Type B pancreatic cell (in vitro differentiated cells): ENCODE measurements at places on chromosomes 6 and 20. TPM values are rescaled to one million over a fixed set of nuclear protein-coding genes. Genes with fewer than 3 reads are reported as not detected.

PXDC1 gene
- total RNA-seq, result 23.6 and 57.2 TPM in 2 replicates

CLIC1 gene
- total RNA-seq, result 294 and 381 TPM in 2 replicates

LRRN4 gene
- 9.9 and 12.5 TPM in 2 replicates for total RNA-seq

ZKSCAN4 gene
- total RNA-seq, result 7.8 TPM in 2 replicates

SRSF3 gene
- 361 and 455 TPM in 2 replicates for total RNA-seq

HLA-DRB1 gene
- total RNA-seq, result 24.3 and 88.9 TPM in 2 replicates

USP49 gene
- 2.9 and 13.2 TPM in 2 replicates for total RNA-seq

CASP8AP2 gene
- total RNA-seq, result 19.0 and 29.5 TPM in 2 replicates

COL19A1 gene
- total RNA-seq, result 0.55 and 1.6 TPM in 2 replicates

FOXA2 gene
- 17.5 and 21.2 TPM in 2 replicates for total RNA-seq

TREML1 gene
- not detected in 2 replicates for total RNA-seq

TMEM244 gene
- total RNA-seq, result not detected in 2 replicates

- H3K4me1 ChIP-seq, result peaks cover 40% of the 10 kb centered on the region
- H3K27ac ChIP-seq, result peak overlapping the region; percentile 63
- H3K4me3 ChIP-seq, result no peak overlapping the region
- no peaks in the 10 kb centered on the region for H3K27me3 ChIP-seq
- no peak for DNase-seq
- no peaks in the 10 kb centered on the region for H3K36me3 ChIP-seq
These were observed 43.0 kb downstream of the VEGFA start for GRCh38 chr6:43812850-43813578.

- H3K4me3 ChIP-seq, result no peak overlapping the region
- DNase-seq, result no peak
- H3K36me3 ChIP-seq, result no peaks in the 10 kb centered on the region
- H3K27me3 ChIP-seq, result no peaks in the 10 kb centered on the region
- H3K27ac ChIP-seq, result no peak overlapping the region
These were observed 224.8 kb downstream of the GJA1 start for GRCh38 chr6:121660277-121660676.

- H3K4me1 ChIP-seq, result no peaks in the 10 kb centered on the region
- H3K4me3 ChIP-seq, result no peak overlapping the region
- no peak overlapping the region for H3K27ac ChIP-seq
- peaks cover 23% of the 10 kb centered on the region for H3K36me3 ChIP-seq
- no peak for DNase-seq
- no peaks in the 10 kb centered on the region for H3K27me3 ChIP-seq
These were observed 14.7 kb downstream of the PI16 start for GRCh38 chr6:36969240-36969691.

- DNase-seq, result no peak
- H3K4me1 ChIP-seq, result no peaks in the 10 kb centered on the region
- no peak overlapping the region for H3K4me3 ChIP-seq
- peaks cover 79% of the 10 kb centered on the region for H3K36me3 ChIP-seq
These were observed 14.8 kb downstream of the APMAP start for GRCh38 chr20:24977797-24978196.

DNA sequence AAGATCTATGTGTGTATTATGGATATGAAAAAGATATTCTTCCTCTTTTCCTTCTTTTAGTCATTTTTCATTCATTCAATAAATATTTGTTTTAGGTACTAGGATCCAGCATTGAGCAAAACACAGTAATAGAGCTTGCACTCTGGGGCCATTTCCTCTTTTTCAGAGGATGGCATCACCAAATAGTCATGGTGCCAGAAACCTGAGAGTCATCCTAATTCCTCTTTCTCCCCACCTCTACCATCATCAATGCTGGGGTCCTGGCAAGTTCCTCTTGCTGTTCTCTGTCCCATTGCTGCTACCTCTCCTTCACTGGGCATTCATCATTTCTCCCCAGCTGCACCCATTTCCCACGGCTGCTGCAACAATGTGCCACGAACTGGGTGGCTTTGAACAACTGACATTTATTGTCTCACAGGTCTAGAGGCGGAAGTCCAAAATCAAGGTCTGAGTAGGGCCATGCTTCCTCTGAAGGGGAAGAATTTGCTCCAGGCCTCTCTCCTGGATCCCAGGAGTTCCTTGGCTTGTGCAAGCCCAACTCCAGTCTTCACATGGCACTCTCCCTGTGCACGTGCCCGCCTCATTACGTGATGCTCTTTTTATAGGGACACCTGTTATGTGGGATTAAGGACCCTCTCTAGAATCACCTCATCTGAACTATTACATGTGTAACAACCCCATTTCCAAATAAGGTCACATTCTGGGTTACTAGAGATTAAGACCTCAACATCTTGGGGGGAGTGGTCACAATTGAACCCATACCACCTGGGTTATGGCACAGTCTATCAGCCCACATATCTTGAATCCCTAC is 9.5 kb upstream of the IGF2R start:
- no peak overlapping the region for H3K4me3 ChIP-seq
- H3K27ac ChIP-seq, result peak overlapping the region; percentile 4
- peaks cover 27% of the 10 kb centered on the region for H3K27me3 ChIP-seq
- H3K36me3 ChIP-seq, result no peaks in the 10 kb centered on the region

- no peaks in the 10 kb centered on the region for H3K36me3 ChIP-seq
- H3K4me1 ChIP-seq, result peaks cover 10% of the 10 kb centered on the region
- no peak overlapping the region for H3K4me3 ChIP-seq
- no peaks in the 10 kb centered on the region for H3K27me3 ChIP-seq
- H3K27ac ChIP-seq, result no peak overlapping the region
These were observed 103.2 kb upstream of the RIPOR2 start for GRCh38 chr6:25038999-25039398.

- H3K4me3 ChIP-seq, result peak overlapping the region; percentile 85
- peaks cover 8% of the 10 kb centered on the region for H3K36me3 ChIP-seq
- H3K27ac ChIP-seq, result peak overlapping the region; percentile 87
- H3K27me3 ChIP-seq, result peaks cover 61% of the 10 kb centered on the region
These were observed 571 bp upstream of the FOXC1 start for GRCh38 chr6:1609041-1609647.

- no peak for DNase-seq
- no peak overlapping the region for H3K27ac ChIP-seq
- peaks cover 5% of the 10 kb centered on the region for H3K4me1 ChIP-seq
- no peaks in the 10 kb centered on the region for H3K36me3 ChIP-seq
- no peaks in the 10 kb centered on the region for H3K27me3 ChIP-seq
These were observed 34.3 kb upstream of the TMEM30A start for GRCh38 chr6:75318900-75319299.

DNA sequence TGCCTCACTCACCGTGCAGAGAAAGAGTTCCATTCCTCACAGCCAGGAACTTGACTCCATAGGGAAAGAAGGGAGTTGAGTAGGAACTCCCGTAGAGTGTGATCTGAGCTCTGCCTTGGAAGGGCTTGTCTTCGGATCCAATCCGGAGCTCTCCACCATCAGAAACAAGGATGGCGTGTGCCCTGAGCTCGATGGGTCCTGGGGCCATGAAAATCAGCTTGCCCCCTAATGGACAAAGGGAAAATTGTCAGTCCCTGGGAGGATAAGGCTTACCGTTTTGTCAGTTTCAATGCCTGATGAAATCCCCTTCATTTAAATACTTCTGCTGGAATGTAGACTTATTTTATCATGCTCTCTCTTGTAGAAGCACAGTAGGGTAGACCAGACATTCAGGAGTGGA is 153.3 kb downstream of the PKHD1 start:
- no peaks in the 10 kb centered on the region for H3K36me3 ChIP-seq
- H3K27ac ChIP-seq, result no peak overlapping the region
- no peak for DNase-seq
- no peak overlapping the region for H3K4me3 ChIP-seq

- H3K36me3 ChIP-seq, result peaks cover 15% of the 10 kb centered on the region
- peak overlapping the region; percentile 65 for H3K4me3 ChIP-seq
- peak overlapping the region; percentile 86 for H3K27ac ChIP-seq
- DNase-seq, result no peak
- no peaks in the 10 kb centered on the region for H3K27me3 ChIP-seq
These were observed 141.7 kb downstream of the TMEM242 start for GRCh38 chr6:157181649-157182048.

- H3K27ac ChIP-seq, result no peak overlapping the region
- no peaks in the 10 kb centered on the region for H3K36me3 ChIP-seq
- no peak for DNase-seq
These were observed 545.7 kb downstream of the PRKN start for GRCh38 chr6:162181741-162182401.

GRCh38 chr6:112717856-112718255 is 370.7 kb downstream of the RFPL4B start:
- no peaks in the 10 kb centered on the region for H3K27me3 ChIP-seq
- H3K4me1 ChIP-seq, result no peaks in the 10 kb centered on the region
- no peak for DNase-seq
- no peaks in the 10 kb centered on the region for H3K36me3 ChIP-seq
- no peak overlapping the region for H3K27ac ChIP-seq
- H3K4me3 ChIP-seq, result no peak overlapping the region

GRCh38 chr6:144897441-144897921 is 612.3 kb downstream of the UTRN start:
- no peak for DNase-seq
- peak overlapping the region; percentile 39 for H3K27ac ChIP-seq
- no peaks in the 10 kb centered on the region for H3K36me3 ChIP-seq

DNA sequence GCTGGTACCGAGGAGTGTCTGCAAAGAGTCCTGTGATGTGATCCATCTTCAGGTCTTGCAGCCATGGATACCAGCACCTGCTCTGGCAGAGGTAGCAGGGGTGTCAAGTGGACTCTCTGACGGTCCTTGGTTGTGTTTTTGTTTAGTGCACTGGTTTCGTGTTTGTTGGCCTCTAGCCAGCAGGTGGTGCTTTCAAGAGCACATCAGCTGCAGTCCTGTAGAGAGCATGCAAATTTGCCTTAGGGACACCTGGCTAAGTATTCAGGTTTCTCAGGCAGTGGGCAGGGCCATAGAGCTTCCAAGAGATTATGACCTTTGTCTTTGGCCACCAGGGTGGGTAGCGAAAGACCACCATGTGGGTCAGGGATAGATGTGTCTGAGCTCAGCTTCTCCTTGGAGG is 14.5 kb upstream of the RGS17 start:
- no peaks in the 10 kb centered on the region for H3K36me3 ChIP-seq
- H3K4me1 ChIP-seq, result no peaks in the 10 kb centered on the region
- H3K27me3 ChIP-seq, result peaks cover 17% of the 10 kb centered on the region
- DNase-seq, result no peak

DNA sequence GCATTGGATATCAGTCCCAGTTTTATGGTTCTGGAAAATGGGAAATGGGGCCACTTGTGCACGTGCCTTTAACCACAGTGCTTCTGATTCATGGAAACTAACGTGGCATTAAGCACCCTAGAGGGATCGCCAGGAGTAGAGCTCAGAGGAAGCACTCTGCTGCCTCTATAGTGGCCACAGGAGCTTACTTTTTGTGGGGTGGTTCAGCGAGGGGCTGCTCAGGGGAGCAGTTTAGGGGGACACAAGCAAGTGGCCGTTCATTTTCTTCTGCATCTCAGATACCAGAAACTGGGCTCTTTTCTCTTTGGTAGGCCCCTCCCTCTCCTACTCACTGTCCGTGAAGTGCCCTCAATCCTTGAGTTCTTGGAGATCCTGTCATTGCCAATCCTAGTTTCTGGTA is 28.5 kb downstream of the AGPAT4 start:
- H3K27me3 ChIP-seq, result no peaks in the 10 kb centered on the region
- H3K27ac ChIP-seq, result no peak overlapping the region
- DNase-seq, result peak; percentile 36
- peaks cover 10% of the 10 kb centered on the region for H3K4me1 ChIP-seq

- H3K27ac ChIP-seq, result no peak overlapping the region
- H3K36me3 ChIP-seq, result no peaks in the 10 kb centered on the region
- no peaks in the 10 kb centered on the region for H3K27me3 ChIP-seq
These were observed 542.0 kb upstream of the RNF217 start for GRCh38 chr6:124420116-124420840.

GRCh38 chr6:28615955-28616747 is 90.5 kb downstream of the GPX5 start:
- peak overlapping the region; percentile 83 for H3K4me3 ChIP-seq
- H3K4me1 ChIP-seq, result peaks cover 12% of the 10 kb centered on the region
- H3K27me3 ChIP-seq, result no peaks in the 10 kb centered on the region
- H3K36me3 ChIP-seq, result no peaks in the 10 kb centered on the region
- DNase-seq, result no peak
- H3K27ac ChIP-seq, result peak overlapping the region; percentile 55

DNA sequence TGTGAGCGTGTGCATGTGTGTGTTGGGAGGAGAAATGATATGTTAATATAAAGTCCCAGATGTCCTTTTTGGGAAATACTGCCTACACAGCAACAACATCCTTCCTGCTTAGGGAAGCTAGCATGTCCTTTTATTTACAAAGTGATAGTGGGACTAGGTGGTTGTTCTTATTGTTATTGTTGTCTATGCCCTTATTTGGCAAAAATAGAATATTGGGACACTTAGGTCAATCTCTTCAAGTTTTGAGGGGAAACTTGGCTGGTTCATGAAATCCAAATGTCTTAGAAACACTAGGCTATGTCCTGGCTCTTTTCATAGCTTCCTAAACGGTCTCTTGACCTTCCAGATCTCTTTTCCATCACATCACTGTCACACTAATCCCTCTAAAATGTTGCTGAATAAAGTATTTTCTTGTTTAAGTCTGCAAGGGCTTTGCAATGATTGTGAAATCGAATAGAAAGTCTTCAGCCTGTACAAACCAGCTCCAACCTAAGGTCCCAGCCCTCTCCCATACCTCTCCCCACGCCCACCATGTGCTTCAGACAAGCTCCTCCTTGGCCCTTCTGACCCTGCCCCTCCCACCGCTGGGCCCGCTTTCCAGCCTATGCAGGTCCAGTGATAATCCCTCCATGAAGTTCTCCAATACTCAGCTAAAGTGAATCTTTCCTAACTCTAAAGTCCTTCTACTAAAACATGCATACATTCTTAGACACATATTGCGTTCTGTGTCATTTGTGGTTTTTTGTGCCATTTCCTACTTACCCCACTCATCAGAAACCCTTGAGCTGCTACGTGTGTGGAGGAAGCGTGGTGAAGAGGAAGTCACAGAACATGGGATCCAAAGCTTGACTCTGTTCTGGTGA is 205.1 kb downstream of the LY86 start:
- peaks cover 4% of the 10 kb centered on the region for H3K4me1 ChIP-seq
- peaks cover 3% of the 10 kb centered on the region for H3K27me3 ChIP-seq
- H3K27ac ChIP-seq, result peak overlapping the region; percentile 5
- H3K4me3 ChIP-seq, result no peak overlapping the region

- peak overlapping the region; percentile 51 for H3K27ac ChIP-seq
- H3K27me3 ChIP-seq, result peaks cover 10% of the 10 kb centered on the region
- no peaks in the 10 kb centered on the region for H3K36me3 ChIP-seq
- peaks cover 15% of the 10 kb centered on the region for H3K4me1 ChIP-seq
These were observed 6.4 kb upstream of the EXOC2 start for GRCh38 chr6:699319-699718.

- no peak for DNase-seq
- peaks cover 7% of the 10 kb centered on the region for H3K27me3 ChIP-seq
- H3K36me3 ChIP-seq, result no peaks in the 10 kb centered on the region
- no peak overlapping the region for H3K4me3 ChIP-seq
These were observed 140.9 kb downstream of the LPA start for GRCh38 chr6:160523223-160523622.

GRCh38 chr6:71977884-71978283 is 91.5 kb downstream of the RIMS1 start:
- H3K27me3 ChIP-seq, result no peaks in the 10 kb centered on the region
- no peak overlapping the region for H3K4me3 ChIP-seq
- DNase-seq, result no peak
- H3K4me1 ChIP-seq, result no peaks in the 10 kb centered on the region

- H3K27me3 ChIP-seq, result no peaks in the 10 kb centered on the region
- no peak overlapping the region for H3K4me3 ChIP-seq
- DNase-seq, result no peak
- H3K4me1 ChIP-seq, result no peaks in the 10 kb centered on the region
- H3K27ac ChIP-seq, result no peak overlapping the region
These were observed 123.4 kb downstream of the C6orf118 start for GRCh38 chr6:165186041-165186440.
